ENCODE measurements at places on chromosomes 2 and 18.

DNA sequence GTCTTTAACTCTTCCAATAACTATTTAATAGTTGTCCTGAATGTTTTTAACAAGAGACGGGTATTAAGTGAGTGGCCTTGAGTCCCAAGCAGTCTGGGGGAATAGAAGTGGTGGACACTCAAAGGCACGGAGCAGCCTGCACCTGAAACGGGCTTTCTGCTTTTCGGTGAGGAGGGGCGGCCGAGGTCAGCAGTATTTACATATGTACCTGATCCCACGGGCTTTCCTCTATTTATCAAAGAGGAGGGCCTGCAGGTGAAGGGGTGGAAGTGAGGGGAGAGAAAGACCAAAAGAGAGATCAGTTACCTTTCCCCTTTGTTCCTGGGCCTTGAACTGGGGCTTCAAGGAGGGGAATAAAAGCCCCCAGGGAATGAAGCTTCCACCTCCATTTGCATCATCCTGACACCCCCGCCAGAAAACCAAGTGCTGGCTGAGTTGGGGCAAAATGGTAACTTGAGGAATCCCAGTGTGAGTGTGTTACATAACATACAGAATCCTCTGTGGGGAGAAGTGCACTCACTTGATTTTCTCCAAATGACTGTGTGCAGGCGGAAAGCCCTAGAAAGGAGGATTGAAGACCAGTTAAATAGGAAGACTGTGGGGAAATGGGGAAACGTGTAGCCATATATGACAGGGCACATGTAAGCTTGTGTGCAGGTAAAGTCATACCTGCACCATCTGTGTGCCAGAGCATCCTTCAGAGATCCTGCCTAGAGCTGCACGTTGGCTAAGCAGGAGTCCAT lies 12.4 kb downstream of the POU3F3 start:
- no peak for DNase-seq

DNA sequence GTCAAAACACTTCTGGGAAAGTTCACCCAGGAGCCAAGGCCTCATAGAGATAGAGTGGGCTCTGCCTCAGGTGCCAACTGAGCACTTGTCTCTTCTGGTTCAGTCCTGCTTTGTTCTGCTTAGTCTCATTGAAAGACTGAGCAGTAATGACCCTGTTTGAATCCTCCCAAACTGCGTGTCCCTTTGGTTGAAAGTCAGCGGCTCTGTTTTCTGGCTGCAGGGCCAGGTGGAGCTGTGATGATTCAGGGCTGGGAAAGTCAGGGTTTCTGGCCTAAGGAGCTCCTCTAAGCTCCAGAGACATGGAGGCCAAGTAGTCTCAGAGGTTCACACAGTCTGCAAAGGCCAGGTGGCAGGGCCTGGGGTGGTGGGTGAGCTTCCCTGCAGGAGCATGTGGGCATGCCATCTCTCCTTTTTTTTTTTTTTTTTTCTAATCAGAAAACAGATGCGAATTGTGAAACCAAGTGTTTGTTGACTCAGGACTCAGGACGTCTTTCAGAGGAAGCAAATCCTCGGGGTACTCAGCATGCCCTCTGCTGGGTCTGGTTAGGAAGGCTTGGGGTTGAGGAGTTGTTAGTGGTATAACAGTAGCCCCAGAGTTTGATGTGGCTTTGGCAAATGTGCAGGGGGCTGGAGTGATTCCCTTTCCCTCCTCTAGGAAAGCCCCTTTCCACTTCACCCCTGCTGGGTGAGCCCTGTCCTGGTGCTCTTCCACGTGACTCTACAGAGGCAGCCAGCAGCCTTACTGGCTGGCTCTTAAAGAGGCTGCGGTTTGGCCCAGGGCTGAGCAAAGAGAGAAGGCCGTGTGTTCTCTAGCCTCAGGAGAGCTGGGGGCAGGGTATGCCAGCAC lies 38.3 kb downstream of the TMEM17 start:
- DNase-seq, result no peak

DNA sequence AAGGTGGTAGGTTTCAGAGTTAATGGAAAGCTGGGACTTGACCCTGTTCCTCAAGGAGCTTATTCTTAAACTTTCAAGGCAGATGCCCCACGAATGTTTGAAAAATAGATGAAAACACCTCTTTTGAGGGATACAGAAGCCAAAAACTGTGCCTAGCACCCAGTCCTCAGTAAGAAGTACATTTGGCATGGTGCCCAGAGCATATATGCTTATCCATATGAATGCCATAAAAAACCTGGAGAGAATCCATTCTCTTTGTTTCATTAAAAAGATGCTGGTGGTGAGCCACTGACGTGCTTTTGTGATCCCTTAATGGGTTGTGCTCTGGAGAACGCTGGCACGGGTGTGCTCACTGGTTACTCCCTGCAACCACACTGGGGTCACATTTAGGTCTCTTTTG lies 69.0 kb downstream of the IL1R2 start:
- no peak for DNase-seq

DNA sequence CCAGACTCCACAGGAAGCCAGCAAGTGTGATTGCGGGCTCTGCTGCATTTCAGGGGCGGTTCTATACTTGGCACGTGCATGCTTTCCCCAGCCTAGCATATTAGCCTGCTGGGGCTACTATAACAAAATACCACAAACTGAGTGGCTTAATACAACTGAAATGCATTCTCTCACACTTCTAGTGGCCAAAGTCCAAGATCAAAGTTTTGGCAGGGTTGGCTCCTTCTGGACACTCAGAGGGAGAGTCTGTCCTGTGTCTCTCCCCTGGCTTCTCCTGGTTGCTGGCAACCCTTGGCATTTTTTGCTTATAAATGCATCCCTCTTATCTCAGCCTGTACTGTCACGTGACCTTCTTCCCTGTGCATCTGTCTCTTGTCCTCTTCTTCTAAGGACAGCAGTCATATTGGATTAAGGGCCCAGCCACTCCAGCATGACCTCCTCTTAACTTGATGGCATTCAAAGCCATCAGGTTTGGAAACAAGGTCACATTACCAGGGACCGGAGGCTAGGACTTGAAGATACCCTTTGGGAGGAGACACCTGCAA lies 138.7 kb downstream of the RNF152 start:
- DNase-seq, result no peak

DNA sequence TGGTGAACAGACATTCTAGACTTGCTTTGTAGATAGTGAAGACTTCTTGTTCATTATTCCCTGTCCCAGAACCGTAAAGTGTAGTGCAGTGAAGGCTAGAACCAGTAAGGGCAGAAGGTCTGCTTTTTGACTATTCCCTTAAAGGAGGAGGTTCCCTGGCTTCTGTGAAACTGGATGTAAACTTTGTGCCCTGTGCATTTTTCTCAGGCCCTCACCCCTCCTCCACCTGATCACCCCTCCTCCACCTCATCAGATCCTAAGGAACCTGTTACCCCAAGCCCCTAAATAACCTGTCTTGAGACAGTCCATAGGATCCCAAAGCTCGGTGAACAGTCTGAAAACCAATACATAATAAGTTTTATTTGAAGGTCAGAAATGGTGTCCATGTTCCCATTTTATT lies 33.7 kb downstream of the SFT2D3 start:
- no peak for DNase-seq

DNA sequence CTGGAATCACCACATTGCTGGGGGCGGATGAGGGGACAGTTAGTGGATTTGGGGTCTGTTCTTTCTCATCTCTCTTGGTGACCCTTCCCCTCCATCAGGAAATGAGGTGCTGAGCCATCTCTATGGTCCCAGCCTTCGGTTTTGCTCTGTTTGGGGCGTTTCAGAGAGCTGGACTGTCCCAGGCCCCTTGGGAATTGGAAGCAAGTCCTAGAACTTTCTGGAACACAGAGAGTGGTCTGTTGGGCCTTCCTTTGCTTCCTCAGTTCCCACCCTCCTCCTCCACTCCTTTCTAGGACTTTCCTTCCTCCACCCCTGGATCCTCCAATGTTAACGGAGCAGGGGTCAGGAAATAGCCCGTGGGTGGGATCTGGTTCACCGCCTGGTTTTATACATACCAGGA lies 17.0 kb downstream of the RRM2 start:
- no peak for DNase-seq

DNA sequence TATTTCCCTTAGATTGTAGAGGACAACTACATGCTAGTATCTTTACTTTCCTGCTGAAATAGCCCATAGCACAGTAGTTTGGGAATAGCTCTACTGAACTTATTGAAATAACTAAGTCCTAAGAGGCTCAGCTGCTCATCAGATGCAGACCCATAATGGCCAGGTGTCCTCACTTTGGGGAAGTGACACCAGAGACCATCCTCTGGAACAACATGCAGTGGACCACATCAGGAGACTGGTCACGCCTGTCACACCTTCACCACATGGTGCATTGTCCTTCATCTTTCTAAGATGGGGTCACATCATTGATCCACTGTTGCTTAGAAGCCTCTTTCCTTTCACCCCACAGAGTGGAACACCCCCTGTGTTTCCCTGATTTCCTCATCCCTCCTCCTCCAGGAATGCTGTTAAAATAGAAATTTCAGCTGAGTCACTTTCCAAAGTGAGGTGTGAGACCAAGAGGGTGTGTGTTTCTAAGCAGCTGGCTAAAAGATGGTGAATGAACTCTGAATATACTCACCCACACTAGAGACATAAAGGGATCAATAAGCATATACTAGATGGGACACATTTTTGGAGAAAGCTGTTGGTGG lies 215.2 kb upstream of the LRRTM1 start:
- no peak for DNase-seq

GRCh38 chr2:735670-736218 lies 58.5 kb upstream of the TMEM18 start:
- no peak for DNase-seq
